GM06990 (cell line): ENCODE measurements at places on chromosomes 4 and X.

- no peak for DNase-seq
Measured at GRCh38 chrX:138756234-138756633, 44.7 kb upstream of the FGF13 start.

- DNase-seq = peak; percentile 55
Measured at GRCh38 chrX:45758319-45758718, 557.6 kb upstream of the DIPK2B start.

DNA sequence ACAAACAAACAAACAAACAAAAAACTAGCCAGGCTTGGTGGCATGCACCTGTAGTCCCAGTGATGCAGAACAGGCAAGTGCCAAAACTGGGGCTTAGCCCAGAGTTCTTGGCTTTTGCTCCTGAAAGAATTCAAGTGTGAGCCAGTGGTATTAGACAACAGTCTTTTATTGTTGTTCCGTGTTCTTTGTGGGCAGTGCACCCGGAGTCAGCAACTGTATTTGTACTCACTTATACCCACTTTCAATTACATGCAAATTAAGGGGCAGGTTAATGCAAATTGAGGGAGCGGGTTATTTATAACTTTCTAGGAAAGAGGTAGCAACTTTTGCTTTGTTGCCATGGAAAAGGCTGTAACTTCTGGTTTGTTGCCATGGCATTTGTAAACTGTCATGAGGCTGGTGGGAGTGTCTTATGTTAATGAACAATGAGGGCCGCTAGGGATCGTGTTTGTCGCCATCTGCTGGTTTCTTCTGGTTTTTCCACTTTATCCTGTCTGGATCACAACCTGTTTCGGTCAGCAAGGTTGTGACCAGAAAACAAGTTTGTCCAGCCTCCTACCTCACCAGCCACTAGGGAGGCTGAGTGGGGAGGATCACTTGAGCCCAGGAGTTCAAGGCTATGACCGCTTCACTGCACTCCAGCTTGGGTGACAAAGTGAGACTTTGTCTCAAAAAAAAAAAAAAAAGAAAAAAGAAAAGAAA, 88.8 kb upstream of the ESX1 start:
- no peak for DNase-seq

DNA sequence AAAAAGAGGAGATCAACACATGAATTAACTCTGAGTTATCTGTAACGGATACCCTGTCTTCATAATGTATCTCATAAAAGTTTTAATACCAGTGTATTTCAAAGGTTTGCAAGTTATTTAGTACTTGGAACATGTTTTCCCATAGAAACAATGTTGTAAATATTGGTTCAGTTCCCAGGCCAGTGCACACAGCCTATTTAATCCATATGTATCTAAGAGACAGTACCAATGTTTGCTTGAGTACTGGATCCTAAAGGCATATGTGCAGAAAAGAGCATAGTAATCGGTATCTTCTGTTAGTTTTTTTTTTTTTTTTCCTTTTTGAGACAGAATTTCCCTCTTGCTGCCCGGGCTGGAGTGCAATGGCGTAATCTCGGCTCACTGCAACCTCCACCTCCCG, 46.1 kb downstream of the SLIT2 start:
- no peak for DNase-seq

- no peak for DNase-seq
Measured at GRCh38 chr4:3729882-3730226, 36.3 kb upstream of the ADRA2C start.

GRCh38 chrX:23731951-23732350, 11.1 kb downstream of the ACOT9 start:
- no peak for DNase-seq

- no peak for DNase-seq
Measured at GRCh38 chr4:108529984-108530905, 90.1 kb upstream of the RPL34 start.

GRCh38 chr4:7928711-7929110, 10.9 kb downstream of the AFAP1 start:
- no peak for DNase-seq

GRCh38 chr4:138796761-138797160, 218.8 kb upstream of the NOCT start:
- DNase-seq = no peak

DNA sequence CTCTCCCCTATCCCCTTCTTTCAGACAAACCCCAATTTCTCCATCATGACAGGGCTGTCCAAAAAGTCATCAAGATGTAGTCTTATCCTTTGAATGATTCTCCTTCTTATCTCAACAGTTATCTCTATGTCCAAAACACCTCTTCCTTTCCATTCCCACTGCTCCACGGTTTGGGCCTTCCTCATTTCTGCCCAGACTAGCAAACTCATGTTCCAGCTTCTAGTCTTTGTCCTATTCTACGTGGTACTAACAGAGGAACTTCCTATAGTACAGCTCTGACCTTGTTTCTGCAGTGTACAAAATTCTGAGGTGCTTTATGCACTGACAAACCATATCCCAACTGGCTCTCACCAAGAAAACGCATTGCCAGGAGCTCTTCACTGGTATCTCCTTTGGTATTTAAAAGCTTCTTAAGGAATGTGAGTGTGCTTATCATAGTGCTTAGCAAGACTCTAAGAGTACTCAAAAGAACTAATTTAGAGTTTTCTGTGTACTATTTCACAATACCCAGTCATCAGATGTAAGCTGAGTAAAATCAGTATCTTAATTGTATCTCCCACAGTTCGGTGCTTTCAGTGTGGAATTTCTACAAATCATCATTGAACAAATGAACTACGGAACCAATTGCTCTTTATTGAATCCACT, 65.5 kb downstream of the MAML3 start:
- no peak for DNase-seq
